ENCODE measurements at places on chromosomes 7 and 10. TPM values are rescaled to one million over a fixed set of nuclear protein-coding genes. Genes with fewer than 3 reads are reported as not detected.

DNA sequence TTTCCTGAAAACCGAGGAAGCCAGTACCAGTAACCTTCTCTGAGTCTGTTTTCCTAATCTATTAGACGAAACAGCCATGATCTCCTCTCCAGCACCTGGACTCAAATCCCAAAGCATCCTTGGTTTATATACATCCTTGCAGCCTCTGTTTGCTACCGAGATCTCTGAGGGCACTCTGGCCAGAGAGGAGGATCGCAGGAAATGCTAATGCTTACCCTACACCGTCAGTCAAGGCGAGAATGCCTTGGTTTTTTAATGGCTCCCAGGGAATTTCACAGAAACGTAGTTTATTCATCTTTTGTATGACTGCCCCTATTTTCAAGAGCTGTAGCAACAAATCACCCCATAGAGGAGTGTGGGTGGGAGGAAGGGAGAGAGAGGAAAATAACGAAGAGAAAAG lies 91.5 kb upstream of the CALN1 start:
- DNase-seq = no peak

GRCh38 chr10:97948822-97949221 lies 81.6 kb downstream of the CRTAC1 start:
- DNase-seq = no peak

DNA sequence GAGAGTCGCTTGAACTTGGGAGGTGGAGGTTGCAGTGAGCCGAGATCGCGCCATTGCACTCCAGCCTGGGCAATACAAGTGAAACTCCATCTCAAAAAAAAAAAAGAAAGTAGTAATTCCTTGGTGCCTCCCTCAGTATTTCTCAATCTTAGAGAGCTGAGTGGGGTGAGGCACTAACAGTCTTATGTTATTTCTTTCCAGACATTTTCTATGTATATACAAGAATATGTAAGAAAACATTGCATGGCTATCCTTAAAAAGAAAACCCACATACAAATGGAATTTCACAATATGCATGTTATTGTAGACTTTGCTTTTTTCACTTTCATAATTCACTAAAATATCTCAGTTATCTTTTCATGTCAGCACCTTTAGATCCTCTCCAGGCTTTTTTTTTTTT lies 13.6 kb upstream of the SLF2 start:
- DNase-seq = no peak

DNA sequence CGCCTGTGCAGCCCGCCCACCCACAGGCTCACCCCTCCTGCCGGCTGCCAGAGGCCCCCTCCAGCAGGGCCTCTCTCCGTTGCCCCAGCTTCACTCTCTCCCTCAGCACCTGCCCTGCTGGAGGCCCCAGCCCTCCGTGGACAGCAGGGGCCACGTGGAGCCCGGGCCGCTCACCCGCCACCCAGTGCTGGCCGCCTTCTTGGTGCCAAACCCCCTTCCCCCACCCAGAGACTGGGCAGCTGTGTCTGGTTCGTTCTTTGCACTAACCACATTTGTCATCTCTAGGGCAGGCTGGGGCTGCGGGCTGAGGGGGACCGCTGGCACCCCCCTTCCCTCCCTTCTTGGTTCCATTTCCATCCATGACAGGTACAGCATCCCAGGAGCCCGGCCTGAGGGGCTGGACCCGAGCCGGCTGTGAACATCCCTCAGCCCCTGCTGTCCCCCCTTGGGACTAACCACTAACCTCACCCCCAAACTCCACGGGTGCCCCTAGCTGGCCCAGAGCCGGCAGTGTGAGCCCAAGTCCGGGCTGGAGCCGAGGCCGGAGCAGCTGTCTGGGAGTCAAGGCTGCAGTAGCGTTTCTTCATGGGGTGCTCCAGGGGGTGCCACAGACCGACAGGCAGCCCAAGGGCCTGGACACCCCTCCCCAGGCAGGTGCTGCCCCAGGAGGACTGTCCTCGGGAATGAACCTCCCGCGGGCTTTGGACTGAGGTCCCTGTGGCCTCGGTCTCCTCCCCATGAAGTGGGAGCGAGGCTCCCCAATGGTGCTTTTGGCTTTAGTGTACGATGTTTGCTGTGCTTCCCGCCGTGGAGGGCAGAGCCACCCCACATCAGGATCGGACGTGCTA lies 25.5 kb upstream of the AMZ1 start:
- DNase-seq = no peak

DNA sequence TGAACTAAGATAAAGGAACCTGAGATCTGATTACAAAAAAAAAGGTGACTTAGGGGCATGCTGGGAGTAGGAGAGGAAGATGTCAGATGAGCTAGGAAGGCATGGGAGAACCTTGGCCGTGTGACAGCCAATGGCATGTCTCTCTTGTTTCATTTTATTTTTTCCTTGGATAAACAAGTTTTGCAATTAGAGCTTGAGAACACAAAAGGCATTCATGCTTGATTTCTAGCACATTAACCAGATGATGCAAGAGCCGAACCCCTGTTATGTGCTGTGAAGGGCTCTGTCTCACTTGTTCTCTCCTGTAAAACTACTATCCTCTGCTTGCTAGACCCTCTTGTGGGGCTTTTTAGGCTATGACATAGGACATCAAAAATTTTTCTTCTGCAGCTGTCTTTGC lies 134.3 kb upstream of the ASAH2 start:
- DNase-seq = no peak

DNA sequence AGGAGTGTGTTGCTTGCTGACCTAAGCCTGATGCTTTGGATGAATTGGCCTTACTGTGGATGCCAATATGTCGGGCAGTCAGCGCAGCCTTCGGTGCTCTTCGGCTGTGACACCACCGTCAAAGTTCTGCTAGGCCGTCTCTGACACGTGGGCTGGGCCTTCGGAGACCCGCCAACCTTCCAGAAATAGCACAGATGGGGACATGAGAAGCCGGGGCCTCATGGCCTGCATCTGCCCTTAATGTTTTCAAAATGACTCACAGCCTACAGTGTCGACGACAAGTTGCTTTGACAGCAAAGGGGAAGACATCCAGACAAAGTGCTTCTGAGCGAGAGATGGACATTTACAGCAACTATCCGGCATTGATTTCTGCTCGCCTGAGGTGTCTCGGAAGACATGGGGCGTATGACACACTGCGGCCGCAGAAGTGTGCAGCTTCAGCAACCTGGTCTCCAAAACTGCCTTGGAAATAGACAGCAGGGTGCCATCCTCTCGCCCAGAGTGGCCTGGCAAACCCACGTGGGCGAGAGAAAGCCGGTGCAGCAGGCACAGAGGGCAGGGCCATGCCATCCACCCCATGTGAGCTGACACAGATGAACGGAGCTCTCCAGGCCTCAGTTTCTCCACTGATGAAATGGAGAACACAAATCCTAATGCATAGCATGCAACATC lies 94.0 kb upstream of the PPP2R2D start:
- no peak for DNase-seq

GRCh38 chr7:2154831-2155230 lies 77.9 kb downstream of the MAD1L1 start:
- no peak for DNase-seq

The TFPI2 gene
- 33.1 TPM for total RNA-seq

Measured in endothelial cell of umbilical vein (primary cell).